ENCODE measurements at places on chromosomes 3 and 15.

DNA sequence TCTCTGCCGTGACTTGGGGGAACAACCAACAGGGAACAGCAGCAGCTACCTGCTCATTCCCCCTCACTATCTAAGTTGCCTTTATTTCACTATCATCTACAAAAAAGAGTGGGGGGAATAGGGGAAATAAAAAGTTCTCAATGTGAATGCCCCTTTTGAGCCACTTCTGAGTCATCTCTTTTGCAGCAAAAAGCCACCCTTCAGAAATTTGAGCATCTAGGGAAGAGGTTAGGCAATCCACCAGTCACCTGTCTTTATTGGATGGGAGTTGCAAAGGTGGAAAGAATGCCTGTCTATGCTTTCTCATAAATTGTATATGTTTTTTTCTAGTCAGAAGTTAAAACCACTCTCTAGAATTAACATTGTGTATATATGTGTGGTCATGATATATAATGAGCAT, 41.1 kb downstream of the GPD1L start:
- DNase-seq = no peak

DNA sequence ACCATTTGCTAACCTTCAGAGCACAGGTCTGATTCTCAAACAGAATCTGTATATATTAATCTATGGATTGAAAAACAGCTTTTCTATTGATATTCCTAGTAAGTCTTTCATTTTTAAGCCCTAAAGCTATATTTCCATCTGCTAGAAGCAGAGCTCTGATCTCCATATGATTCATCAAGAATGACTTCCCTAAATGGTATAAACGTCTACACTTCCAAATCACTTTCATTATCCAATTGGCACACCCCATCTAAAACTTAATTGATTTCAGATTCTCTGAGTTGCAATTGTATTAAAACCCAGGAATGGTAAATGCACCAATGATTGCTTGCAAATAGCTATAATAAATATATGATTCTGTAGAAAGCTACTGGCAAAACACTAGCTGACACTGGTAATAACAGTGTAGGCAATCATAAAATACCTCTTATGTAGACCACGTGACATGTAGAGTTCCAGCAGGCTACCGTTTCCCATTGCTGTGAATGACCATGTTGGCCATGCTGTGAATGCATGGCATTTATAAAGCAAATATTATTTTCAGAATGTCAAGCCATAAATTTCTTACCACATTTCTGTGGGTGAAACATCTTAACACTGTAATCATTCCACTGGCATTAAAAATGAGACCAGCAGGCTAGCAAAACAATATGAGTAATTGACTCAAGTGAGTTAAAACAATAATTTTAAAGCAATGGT, 226.0 kb downstream of the ZMAT3 start:
- DNase-seq = no peak

DNA sequence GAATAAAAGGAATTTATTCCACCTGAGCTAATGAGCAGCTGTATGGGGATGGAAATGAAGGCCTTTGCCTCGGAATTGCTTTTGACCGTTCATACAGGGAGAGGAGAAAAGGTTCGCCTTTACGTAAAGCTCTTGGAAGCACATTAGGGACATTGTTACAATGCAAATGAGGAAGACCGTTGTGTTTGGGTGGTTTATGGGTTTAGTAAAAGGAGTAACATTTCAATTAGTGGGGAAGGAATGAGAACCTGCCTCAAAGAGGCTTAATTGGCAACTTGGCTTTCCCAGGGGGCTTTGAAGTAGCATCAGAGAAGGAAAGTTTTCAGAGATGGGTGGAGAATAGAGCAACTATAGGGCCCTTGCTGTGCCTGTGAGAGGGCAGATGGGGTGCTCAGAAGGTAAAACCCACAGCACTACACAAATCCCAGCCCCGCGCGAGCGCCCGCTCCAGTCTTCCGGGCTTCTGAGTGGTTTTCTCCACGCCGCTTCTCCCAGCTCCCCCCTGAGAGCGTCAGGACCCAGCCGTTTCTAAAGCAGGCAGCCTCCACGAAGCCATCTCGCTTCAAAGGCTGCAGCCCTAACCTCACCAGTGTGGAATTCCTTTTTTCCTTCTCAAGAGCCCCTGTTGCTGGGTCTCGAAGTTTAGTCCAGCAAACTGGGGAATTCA, 192.0 kb upstream of the HES1 start:
- DNase-seq = no peak

- no peak for DNase-seq
Observed at GRCh38 chr3:77835921-77836320, 796.0 kb downstream of the ROBO2 start.

- no peak for DNase-seq
Observed at GRCh38 chr3:66809595-66809958, 188.5 kb upstream of the KBTBD8 start.

All from DMS153 (cell line).